ENCODE measurements at places on chromosomes 4 and X.

- DNase-seq = no peak
These were observed 54.6 kb downstream of the AMOT start for GRCh38 chrX:112786076-112786475.

DNA sequence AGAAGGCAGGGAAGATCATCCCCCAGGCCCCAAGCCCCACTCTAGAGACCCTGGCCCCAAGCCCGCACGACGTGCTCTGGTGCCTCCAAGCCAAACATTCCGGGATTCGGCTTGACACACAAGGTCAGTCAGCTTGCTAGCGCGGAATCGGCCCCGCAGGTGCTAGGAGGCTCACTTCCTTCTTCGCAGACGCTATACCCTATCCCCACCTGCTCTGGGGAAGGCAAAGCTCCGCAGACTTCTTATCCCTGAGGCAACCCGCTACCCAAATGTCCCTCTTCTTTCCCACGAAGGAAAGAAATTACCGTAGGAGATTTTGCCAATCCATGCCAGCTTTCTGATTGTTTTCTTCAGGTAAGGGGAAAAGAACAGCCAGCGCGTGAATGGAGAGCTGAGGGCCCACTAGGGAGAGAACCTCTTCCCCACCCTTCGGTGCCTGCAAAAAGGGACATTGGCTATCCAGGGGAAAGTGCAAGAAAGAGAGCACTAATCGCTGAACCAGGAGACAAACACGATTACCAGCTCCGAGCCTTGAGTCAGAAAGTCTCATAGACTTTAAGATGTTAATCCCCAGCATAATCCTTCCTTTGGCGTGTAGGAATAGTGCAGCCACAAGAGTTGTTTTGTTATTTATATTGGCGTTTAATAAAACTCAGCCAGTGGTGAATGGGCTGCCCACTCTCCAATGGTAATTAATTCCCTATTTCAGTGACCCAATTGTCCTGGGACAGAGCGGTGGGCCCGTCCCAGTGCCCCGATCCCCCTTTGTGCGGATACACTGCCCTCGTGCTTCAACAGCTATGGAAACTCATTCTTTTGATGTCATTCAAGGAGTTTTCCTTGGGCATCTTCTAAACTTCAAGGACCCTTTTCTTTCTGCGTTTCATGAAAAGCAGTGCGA is 5.4 kb upstream of the NEUROG2 start:
- DNase-seq = no peak

DNA sequence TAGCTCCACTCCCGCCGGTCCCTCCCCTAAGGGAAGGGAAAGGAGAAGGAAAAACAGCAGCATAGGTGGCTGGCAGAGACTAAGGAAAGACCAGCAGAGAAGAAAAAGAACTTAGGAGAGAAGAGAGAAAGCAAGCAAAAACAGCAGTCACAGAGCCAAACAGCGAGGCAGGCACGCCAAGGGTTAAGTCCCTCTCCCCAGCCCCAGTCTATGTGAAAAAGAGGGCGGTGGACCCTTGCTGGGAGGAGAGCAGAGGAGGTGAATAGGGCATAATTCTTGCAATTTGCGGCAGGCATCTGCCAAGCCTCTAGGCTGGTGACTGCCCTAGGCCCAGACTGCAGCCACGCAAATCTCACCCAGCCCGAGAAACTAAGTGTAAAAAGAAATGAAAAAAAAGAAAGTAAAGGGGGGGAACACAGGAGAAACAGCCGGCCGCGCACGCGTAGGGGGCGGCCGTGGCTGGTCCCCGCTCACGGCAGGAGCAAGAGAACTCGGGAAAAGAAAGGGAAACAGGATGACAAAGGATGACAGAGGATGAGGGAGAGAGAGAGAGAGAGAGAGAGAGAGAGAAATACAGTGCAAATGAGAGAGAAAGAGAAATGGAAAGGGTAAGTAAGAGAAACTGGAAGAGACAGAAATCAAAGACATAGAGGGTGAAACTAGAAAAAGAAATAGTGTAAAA is 48.6 kb downstream of the MAGEA9 start:
- peak; percentile 40 for DNase-seq

DNA sequence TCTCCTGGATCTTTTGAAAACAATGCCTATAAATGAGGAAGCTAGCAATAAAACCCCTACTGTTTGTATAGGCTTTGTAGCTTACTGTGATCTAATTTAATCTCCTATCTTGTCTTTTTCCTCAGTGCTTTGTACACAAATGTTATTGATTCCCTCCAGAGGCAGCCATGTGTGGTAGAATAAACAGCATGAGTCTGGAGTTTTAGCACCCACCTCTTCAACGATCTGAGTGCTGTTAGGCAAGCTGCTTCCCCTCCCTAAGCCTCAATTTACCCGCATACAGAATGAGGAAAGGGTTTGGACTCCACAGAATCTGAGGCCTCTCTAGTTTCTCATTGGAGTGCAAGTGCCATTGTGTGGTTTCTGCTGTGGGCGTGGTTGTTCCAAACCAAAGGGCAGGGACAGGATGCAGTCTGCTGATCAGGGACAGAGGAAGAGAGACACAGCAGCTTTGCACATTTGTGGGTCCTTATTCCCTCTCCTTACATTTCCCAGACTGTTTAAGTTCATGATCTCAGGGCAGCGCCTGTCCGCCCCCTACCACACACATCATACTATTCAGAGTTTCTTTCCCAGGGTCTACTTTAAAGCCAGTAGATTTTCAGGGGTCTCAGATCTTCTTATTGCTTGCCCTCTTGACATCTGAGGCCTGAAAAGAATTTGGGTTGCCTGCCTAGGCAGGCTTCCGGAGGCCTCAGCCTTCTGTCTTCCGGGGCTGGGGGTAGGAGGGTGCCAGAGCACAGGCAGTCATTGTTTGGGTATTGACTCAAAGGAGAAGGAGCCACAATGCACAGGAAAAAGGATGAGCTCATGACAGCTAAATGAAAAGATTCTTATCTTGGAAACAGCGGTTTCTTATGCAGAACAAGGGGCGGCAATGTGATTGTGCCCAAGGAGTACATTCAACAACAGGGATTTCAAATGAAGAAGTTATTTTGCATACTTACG is 114.9 kb upstream of the TEX13D start:
- peak; percentile 71 for DNase-seq

DNA sequence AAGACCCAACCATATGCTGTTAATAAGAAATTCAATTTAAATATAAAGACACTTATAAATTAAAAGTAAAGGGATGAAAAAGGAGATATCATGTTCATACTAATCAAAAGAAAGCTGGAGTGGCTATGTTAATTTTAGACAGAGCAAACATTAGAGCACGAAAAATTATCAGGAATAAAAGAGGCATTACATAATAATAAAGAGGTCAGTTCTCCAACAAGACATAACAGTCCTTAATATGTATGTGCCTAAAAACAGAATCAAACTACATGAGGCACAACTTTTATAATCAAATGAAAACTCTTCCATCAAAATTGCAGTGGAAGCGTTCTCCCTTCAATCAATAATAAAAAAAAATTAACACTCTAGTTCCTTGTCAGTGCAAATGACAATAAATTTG is 62.6 kb downstream of the ARHGEF6 start:
- no peak for DNase-seq

- DNase-seq = no peak
These were observed 162.2 kb upstream of the NDST4 start for GRCh38 chr4:115275615-115276014.

DNA sequence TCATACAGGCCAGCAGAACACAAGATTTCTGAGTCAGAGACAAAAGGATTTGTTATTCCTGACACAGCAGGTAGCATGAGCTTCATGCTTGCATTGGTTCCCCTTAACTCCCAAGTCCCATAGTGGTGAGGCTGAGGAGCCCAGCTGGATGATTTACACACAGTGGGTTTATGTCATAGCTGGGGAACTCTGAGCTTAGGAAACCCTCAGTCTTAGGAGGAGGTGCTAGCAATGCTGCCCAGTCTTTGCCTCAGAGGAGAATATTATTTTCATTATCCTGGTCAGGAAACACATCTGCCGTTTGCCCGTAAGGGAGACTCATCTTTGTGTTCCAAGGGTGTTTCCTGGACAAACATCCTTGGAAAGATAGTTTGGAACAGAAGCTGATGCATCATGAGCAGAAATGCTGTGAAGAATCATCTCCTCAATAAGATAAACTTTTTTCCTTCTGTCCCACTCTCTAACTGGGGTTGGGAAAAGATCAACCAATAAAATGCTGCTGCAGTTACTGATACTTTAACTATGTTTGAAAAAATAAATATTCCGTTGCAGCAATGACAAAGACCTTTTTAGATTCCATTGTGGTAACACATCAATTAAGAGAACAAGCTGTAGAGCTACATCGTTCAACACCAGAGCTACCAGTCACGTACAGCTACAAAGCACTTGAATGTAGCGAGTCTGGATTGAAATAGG is 146.8 kb downstream of the DCLK2 start:
- DNase-seq = no peak

- DNase-seq = no peak
These were observed 105.9 kb upstream of the ADRA2C start for GRCh38 chr4:3660086-3660927.

DNA sequence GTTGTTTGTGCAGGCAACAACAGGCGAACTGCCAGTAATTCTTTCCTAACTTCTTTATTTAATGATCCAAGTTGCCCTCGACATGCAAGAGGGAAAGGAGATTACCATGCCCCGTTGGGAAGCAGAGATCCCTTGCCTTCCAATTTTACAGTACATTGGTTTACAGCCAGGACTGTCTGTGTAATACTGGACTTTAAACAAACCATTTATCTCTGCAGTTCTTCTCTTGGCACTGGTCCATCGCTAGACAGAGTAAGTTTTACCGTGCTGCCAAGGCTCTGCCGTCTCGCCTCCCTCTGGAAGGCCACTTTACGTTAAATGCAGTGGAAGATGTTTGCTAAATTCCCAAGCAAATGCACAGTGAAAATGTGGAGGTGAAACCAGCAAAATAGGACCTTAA is 660.3 kb upstream of the PRKX start:
- no peak for DNase-seq

- no peak for DNase-seq
These were observed 74.6 kb upstream of the AP1S2 start for GRCh38 chrX:15929194-15929593.

DNA sequence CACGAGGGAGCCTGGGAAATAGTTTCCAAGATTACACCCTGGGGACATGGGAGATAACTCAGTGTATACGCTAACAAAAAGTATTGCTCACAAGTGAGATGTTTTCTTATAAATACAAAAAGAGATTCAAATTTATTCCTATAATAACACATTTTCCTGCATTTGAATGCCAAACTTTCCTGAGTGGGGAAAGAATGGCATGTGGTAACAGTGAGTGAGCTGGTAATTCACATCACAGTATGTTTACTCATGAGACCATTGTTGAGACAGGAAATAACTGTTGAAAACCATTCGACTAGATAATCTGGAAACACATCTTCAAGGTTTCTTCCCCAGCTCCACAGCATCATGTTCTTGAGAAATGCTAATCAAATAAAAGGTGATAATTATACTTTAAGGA is 109.1 kb downstream of the TASL start:
- no peak for DNase-seq

DNA sequence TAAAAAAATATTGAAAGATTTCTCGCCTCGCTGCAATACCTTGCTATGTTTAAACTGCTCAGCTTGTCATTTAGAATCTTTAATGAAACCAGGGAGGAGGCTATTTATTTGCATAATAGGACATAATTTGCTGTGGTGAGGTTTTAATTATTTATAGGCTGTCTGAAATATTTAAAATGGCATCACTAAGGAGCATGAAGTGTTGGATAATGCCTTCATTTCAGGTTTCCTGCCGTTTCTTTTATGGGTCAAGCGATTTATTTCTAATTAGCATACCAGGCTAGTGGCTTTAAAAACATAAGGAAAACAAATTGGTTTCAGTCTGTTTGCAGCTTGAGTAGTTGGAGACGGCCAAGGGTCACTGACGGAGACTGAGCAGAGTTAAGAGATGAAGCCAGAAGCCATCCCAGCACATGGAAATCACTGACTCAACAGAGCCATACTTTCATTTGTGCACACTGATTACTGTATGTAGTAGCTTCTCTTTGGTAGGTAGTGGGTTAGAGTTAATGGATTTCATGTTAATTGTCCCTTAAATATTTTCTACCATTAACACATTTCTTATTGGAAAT is 1962.4 kb upstream of the TENM3 start:
- DNase-seq = no peak

GRCh38 chr4:146508229-146508939 is 13.4 kb downstream of the SLC10A7 start:
- no peak for DNase-seq

DNA sequence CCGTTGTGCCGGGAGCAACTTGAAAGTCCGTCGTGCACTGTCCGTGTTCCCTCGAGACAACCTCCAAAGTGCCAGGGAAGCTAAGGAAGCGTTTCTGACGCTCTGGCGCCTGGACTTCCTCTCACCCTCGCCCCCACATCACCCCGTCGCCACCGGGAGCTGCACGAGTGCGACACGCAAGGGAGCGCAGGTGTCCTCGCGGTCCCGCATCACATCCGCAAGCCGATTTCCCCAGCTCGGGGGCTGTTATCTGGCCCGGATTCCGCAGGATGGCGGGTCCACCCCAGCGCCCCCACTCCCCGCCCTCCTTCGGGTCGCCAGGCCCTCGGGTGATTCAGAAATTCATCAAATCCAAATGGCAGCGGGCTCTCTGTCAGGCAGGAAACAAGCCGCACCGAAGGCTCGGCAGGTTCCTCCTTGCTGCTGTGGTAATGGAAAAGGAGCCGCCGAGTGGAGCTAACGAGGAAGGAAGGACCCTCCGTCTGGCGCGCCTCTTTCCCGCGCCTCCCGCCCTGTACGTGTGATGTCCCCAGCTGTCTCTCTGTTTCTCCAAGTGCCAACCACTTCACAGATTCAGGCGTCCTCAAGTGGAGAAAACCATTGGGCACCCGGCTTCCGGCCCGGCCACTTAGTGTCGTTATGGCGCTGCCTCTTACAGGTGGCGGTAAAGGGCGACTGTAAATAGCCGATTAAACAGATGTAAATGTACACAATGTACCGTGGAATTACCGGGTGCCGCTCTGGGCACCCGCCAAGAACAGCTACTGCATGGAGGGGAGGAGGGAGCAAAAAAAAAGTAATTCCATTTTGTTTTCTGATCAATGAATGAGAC is 921 bp upstream of the SETD7 start:
- DNase-seq = peak; percentile 75

DNA sequence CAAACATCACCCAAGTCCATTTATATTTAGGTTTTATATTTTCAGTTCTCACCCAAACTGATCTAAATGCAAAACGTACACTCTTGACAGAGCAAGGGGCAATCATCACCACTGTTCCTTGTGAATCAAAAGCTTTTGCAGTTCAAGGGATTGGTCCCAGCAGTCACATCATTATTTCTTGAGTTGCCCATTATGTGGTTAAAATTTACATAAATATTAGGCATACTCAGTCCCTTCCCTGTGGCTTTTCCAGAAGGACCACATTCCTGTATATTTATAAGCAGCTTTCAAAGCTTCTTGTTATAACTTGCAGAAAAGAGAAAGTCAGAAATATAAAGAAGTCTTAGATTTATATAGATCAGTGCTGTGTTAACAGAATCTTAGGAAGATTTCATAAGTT is 224.4 kb downstream of the CLCN4 start:
- DNase-seq = no peak

- DNase-seq = no peak
These were observed 7.3 kb upstream of the TMEM33 start for GRCh38 chr4:41927796-41928499.

GRCh38 chrX:27915617-27916016 is 65.6 kb downstream of the DCAF8L1 start:
- no peak for DNase-seq
